Epithelial cell of alveolus of lung (primary cell): ENCODE measurements at places on chromosomes 12 and 14. TPM values are rescaled to one million over a fixed set of nuclear protein-coding genes. Genes with fewer than 3 reads are reported as not detected.

The SPIC gene
- not detected in 2 replicates for total RNA-seq

The FGD6 gene
- total RNA-seq: 4.9 and 7.6 TPM in 2 replicates

The APOF gene
- total RNA-seq: not detected in 2 replicates

The CARMIL3 gene
- total RNA-seq: 0.64 TPM in 1 of 2 replicates, not detected in the other

The POU6F1 gene
- 2.6 and 7.0 TPM in 2 replicates for total RNA-seq

The MUCL1 gene
- not detected in 2 replicates for total RNA-seq

The TESPA1 gene
- not detected in 2 replicates for total RNA-seq

The PNN gene
- 12.3 and 21.6 TPM in 2 replicates for total RNA-seq
